Fibroblast of skin of left biceps (primary cell): ENCODE measurements at places on chromosomes 11 and 22.

DNA sequence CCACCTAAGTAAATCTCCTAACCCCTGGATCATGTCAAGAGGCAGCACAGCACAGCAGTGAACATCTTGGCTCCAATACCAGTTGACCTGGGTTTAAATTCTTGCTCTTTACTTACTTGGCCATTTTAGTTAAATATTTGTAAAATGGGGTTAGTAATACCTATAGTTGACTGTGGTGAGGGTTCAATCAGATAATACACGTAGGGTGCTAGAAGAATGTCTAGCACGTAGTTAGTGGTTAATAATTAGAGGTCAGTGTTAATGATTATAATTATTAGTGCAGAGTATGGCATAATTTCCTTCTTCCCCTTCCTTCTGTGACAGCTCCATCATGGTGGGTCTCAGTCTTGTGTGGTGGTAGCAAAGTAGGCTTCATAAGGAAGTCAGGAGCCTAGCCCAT is 520.8 kb downstream of the INSC start:
- DNase-seq, result no peak

- DNase-seq, result no peak
Observed at GRCh38 chr22:31652088-31652487, 9.9 kb downstream of the PISD start.

GRCh38 chr22:49972163-49973017 is 11.8 kb downstream of the PIM3 start:
- no peak for DNase-seq

DNA sequence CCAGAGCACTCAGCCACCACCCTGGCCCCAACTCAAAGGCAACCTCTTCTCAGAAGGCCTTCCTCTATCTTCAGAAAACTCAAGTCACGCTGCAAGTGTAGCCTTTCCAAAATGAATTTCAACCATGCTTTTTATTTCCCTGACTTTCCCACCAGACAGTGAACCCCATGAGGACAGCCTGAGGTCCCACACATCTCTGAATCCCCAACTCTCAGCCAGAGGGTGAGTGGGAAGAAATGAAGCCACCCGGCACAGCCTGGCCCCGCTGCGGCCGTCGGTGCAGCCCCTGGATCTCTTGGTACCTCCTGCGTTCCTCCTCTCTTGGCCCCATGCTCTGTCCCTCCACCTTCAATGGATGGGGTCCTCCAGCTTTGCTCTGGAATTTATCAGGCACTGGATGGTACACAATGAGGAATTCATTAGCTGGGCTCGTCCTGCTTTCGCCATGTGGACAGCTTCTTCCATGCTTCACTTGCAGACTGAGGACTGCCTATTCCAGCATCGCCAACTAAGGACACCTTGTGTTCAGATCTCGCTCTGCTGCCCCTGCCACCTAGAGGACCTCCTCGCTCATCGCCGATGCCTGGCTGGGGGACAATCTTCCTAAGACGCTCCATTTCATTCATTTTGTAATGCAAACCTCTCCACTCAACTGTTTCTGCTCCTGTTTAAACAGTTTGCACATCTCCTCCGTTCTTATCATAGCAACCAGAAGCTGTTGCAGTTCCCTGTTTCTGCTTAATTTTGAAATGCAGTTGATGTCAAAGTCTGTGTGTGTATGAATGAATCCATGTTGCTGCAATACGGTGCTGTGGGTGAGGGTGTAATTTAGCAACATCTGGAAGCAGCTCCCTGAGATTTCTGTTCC is 672.1 kb downstream of the TBC1D22A start:
- no peak for DNase-seq

DNA sequence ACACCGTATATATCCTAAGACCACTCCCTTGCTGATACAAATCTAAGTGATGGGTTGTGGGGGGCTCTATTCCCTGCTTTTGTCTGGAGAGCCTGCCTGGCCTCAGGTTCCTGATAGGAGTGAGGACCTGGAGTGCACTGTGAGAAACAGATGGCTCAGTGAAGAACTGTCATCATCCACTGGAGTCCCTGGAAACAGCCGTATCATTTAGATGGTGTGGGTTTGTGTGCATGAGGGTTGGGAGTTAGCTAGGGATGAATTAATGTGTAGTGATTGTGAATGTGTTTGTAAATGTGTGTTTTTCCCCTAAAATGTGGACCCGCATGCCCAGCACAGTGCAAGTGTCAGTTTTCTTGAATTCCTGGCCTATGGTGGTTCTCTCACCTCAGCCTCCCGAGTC is 111.6 kb downstream of the CRYBB2 start:
- DNase-seq, result no peak

DNA sequence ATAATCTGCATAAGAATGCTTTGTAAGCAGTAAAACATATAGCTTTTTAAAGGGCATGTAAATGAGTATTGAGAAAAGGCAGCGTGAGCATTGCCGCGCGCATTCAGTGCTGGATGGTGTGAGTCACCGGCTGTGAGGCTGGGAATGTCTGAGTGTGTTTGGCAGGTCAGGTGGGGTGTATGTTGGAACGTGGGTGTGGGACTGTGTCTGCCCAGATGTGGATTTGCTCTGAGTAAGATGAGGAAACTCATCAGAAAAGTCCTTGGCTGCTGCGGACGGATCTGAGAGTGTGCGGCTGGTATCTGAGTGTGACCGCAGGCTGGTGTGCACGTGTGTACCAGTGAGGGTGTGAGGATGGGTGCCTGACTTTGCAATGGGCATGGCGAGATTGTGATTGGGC is 66.2 kb upstream of the NECTIN1 start:
- DNase-seq, result peak; percentile 73

DNA sequence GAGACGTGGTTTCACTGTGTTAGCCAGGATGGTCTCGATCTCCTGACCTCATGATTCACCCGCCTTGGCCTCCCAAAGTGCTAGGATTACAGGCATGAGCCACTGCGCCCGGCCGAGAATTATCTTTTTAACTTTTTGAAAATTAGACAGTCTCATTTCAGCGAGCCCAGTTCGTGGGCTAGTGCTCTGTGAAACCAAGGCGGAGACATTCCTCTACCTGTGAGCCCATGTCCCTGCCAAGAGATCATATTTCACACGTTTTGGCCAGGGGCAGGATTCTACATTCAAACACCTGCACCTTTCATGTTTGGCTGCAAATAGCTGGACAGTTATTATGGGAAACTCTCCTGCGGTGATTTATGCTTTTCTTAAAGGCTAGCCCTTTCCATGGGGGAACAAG is 60.3 kb downstream of the IRAG1 start:
- no peak for DNase-seq

GRCh38 chr11:42647993-42648392 is 663.8 kb upstream of the API5 start:
- DNase-seq, result no peak

GRCh38 chr11:116651098-116651736 is 121.6 kb downstream of the BUD13 start:
- DNase-seq, result no peak

- no peak for DNase-seq
Observed at GRCh38 chr11:88508759-88509581, 171.4 kb upstream of the CTSC start.

GRCh38 chr11:44065161-44065661 is 859 bp upstream of the ACCS start:
- DNase-seq, result no peak

- peak; percentile 32 for DNase-seq
Observed at GRCh38 chr11:62439785-62440602, 21.2 kb downstream of the SCGB1A1 start.

DNA sequence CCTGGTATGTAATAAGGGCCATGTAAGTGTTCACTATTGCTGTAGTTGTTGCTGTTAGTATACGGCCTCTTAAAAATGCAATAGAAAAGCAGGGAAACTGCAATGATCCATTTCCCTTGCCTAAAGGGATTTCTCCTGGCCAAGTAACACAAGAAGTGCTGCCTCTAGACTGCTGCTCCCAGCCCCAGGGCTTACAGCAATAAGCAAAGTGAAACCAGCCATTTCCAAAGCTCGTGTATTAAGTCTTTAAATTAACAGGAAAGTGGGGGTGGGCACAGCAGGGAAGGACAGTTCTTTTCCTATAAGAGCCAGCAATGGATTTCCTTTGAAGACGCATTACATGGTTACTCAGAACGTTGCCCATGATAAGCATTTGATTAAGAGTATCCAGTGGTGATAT is 36.9 kb upstream of the WT1 start:
- DNase-seq, result no peak

- DNase-seq, result peak; percentile 82
Observed at GRCh38 chr11:119218141-119218878, 12.2 kb downstream of the CBL start.

- DNase-seq, result no peak
Observed at GRCh38 chr11:84437071-84437980, 1151.2 kb upstream of the CCDC90B start.

DNA sequence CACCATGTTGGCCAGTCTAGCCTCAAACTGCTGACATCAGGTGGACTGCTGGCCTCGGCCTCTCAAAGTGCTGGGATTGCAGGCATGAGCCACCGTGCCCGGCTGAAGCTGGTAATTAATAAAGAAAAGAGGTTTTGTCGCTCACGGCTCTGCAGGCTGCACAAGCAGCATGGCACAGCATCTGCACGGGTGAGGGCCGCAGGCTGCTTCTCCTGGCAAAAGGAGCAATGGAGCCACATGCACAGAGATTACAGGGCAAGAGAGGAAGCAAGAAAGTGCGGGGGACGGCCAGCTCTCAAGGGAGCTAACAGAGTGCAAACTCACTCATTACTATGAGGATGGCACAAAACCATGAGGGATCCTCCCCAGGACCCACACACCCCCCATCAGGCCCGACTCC is 4.7 kb upstream of the PARVB start:
- DNase-seq, result no peak

GRCh38 chr11:94751786-94752185 is 16.4 kb upstream of the AMOTL1 start:
- no peak for DNase-seq

- DNase-seq, result no peak
Observed at GRCh38 chr22:49148895-49149418, 678.7 kb downstream of the BRD1 start.
